ENCODE measurements at places on chromosomes 5 and 9. TPM values are rescaled to one million over a fixed set of nuclear protein-coding genes. Genes with fewer than 3 reads are reported as not detected.

The CCL19 gene
- total RNA-seq: not detected

The SLC6A7 gene
- 0.02 TPM for total RNA-seq

The SNCB gene
- 0.91 TPM for total RNA-seq

The CNOT8 gene
- 38.8 TPM for total RNA-seq

The GNA14 gene
- total RNA-seq: not detected

The CTSL gene
- 931 TPM for total RNA-seq

The SPATA31A3 gene
- total RNA-seq: not detected

The HNRNPAB gene
- total RNA-seq: 326 TPM

The PCDHGB6 gene
- total RNA-seq: 0.12 TPM

The NR2F1 gene
- total RNA-seq: 5.2 TPM

The RASEF gene
- total RNA-seq: 11.3 TPM

The LURAP1L gene
- 13.9 TPM for total RNA-seq

The RALGPS1 gene
- 1.6 TPM for total RNA-seq

Measured in A549 treated with DMSO at 1 μM for 4 hours (cell line).